ENCODE measurements at places on chromosomes 12 and 14. TPM values are rescaled to one million over a fixed set of nuclear protein-coding genes. Genes with fewer than 3 reads are reported as not detected.

Gene COX8C
- total RNA-seq = not detected

DNA sequence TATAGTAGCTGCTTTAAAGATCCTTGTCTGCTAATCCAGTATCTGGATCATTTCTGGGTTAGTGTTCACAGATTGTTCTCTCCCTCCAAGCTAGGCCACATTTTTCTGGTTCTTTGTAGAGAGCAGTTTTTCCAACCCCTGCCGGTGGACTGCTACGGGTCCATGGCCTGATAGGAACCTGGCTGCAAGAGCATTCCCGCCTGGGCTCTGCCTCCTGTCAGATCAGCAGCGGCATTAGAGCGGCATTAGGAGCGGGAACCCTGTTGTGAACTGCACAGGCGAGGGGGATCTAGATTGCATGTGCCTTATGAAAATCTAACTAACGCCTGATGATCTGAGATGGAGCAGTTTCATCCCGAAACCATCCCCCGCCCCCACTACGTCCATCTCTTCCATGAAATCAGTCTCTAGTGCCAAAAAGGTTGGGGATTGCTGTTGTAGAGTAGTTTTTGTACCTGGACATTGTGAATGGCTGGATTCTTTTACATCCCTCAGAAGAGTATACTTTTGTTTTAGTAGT lies 50.4 kb downstream of the MYRFL start:
- H3K36me3 ChIP-seq = no peaks in the 10 kb centered on the region
- no peaks in the 10 kb centered on the region for H3K4me1 ChIP-seq
- H3K4me3 ChIP-seq = no peak overlapping the region
- no peak for DNase-seq
- no peaks in the 10 kb centered on the region for H3K27me3 ChIP-seq
- no peak overlapping the region for H3K27ac ChIP-seq

- H3K27ac ChIP-seq = no peak overlapping the region
- no peak overlapping the region for H3K4me3 ChIP-seq
- H3K36me3 ChIP-seq = no peaks in the 10 kb centered on the region
- no peaks in the 10 kb centered on the region for H3K4me1 ChIP-seq
These were observed 125.4 kb downstream of the KIF26A start for GRCh38 chr14:104263675-104264358.

Gene TAS2R8
- total RNA-seq = not detected

DNA sequence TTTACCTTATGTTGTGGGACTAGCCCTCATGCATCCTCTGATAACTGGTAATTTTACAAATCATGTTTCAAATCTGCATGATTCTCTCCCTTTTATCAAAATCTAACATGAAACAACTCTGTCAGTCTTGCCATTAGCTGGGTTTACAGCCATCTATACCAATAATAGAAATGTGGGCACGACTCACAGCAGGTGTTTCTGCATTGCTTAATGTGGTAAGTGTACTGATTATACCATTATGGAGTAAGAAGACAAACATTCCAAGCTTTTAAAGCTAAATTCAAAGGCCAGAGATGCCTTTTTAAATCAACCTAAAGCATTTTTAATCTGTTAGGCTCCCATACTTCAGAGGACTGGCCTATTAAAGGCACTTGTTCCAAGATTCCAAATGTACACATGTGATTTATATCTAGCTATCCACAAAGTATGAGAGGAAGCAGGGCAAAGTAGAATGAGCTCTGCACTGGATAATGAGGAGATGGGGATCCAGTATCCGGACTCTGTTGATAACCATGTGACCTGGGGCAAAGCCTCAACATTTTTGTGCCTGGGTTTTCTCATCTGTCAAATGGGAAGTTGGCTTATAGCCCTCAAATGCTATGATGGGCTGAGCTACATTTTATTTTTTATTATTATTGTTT lies 52.3 kb upstream of the FUT8 start:
- no peaks in the 10 kb centered on the region for H3K36me3 ChIP-seq
- H3K4me1 ChIP-seq = no peaks in the 10 kb centered on the region
- no peak for DNase-seq
- no peaks in the 10 kb centered on the region for H3K27me3 ChIP-seq
- no peak overlapping the region for H3K27ac ChIP-seq

Gene GLIPR1L1
- not detected for total RNA-seq

Gene PTGER2
- 7.1 TPM for total RNA-seq

DNA sequence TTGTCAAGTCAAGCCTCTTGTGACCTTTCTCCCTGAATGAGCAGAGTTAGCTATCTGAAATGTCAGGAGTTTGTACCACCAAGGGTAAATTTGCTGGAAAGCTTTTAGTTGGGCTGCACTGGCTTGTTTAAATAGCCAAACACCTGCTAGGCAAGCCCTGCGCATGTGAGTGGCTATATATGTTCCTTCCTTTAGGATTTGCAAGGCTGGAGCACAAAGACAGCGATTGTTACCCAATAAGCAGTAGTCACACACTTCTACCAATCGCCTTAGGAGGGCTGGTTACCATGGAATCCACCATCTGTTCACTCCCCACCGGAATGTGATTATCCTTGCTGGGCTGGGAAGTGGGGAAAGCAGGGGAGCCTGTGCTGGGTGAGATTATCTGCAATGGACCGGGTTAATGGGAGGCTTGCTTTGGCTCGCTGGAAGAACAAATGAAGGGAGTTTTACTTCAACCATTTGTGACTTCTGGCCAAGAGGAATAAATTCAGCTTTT lies 102.5 kb downstream of the FGD4 start:
- no peaks in the 10 kb centered on the region for H3K36me3 ChIP-seq
- no peaks in the 10 kb centered on the region for H3K4me1 ChIP-seq
- H3K27me3 ChIP-seq = no peaks in the 10 kb centered on the region
- peak overlapping the region; percentile 26 for H3K4me3 ChIP-seq

Gene SERPINA5
- 2.3 TPM for total RNA-seq

DNA sequence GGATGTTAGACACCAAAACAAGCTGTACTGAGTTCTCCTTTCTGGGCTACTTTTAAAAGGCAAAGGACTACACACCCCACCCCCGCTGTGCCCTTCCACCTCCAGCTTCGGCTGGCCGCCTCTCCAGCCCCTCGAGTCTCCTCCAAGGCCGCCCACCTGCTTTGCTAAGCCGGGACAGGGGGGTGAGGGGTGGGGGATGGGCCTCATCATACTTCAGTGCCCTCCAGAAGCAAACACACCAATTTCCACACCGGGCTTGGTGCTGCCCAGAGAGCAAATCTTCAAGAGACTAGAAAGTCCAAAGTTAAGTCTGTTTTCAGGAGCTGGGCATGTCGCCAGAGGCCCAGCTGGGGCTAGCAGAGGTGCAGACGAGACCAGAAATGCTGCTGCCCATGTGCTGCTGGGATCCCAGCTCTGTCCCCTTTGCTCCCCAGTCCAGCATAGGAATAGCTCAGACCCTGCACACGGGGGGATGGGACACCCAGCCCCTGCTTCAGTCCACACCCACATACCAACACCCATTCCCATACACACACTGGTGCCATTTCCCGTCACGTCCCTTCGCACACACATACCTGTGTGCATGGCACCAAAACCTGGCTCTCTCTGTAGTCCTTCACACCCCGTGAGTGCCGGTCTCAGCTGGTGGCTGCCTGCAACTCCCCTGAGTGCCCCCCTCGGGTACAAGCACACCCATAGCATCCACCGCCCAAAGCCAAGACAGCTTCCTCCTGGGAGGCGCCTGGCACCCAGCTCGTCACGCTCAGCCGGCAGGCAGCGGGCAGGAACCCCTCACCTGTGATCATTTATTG lies 1.0 kb downstream of the SLC6A12 start:
- no peak overlapping the region for H3K27ac ChIP-seq
- H3K36me3 ChIP-seq = no peaks in the 10 kb centered on the region
- no peaks in the 10 kb centered on the region for H3K4me1 ChIP-seq
- no peaks in the 10 kb centered on the region for H3K27me3 ChIP-seq
- peak; percentile 26 for DNase-seq

- no peaks in the 10 kb centered on the region for H3K36me3 ChIP-seq
- DNase-seq = peak; percentile 79
- H3K4me3 ChIP-seq = no peak overlapping the region
- peaks cover 12% of the 10 kb centered on the region for H3K4me1 ChIP-seq
- no peaks in the 10 kb centered on the region for H3K27me3 ChIP-seq
These were observed 72.7 kb downstream of the RIN3 start for GRCh38 chr14:92585981-92586937.

Gene HCAR1
- total RNA-seq = not detected

Measured in uterus (tissue), 4 donors.